T-helper 17 cell (primary cell): ENCODE measurements at places on chromosomes 6 and 20.

- no peak for DNase-seq
These were observed 147.7 kb downstream of the SH3BGRL2 start for GRCh38 chr6:79778816-79779215.

GRCh38 chr20:8209061-8209460 lies 77.0 kb downstream of the PLCB1 start:
- no peak for DNase-seq

DNA sequence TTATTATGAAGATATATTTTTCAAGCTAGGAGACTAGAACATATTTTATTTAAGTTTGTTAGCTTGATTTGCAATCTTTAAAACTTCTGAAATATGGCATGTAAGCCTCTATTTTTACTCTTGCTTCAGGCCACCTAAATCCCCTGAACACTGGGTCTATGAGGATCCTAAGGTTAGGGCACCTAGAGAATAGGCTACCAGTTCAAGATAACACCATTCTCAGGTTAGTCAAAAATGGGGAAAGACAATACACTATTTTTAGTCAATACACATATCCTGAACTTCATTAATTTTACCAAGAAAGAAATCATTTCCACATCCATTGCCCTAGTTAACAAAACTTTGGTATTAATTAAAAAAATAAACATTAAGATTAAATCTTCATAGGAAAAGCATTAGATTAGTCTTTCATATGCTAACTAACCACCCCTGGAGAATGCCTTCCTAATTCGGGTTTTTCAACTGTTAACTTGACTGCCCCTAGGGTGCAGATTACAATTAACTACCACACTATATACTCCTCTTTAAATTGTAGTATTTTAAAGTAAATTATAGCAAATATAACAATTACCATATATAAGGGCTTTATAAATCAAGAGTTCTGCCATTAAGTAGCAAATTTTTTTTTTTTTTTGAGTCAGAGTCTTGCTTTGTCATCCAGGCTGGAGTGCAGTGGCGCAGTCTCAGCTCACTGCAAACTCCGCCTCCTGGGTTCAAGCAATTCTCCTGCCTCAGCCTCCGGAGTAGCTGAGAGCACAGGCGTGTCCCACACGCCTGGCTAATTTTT lies 6.7 kb upstream of the HSF2 start:
- DNase-seq = no peak

- no peak for DNase-seq
These were observed 485.0 kb downstream of the MMUT start for GRCh38 chr6:48978016-48978415.

GRCh38 chr6:49027644-49028043 lies 435.4 kb downstream of the MMUT start:
- no peak for DNase-seq

DNA sequence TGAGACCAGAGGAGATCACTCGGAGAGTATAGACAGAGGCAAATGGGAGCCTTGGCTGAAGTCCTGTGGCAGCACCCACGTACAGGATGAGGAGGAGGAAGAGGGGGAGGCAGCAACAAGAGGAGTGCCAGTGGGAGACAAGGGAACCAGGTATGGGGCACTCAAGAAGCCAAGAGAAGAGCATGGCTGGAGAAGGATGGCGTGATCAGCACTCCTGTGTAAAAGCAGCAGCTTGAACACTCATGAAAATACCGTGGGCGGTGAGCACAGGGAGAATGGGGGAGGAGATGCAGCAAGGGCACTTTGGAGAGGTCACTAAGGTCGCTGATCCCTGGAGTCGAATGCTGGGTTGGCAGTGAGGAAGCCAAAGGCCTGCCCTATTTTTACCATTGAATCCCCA lies 51.2 kb upstream of the PRND start:
- DNase-seq = no peak
